ENCODE measurements at places on chromosomes 5 and 9. TPM values are rescaled to one million over a fixed set of nuclear protein-coding genes. Genes with fewer than 3 reads are reported as not detected.
A peak's percentile ranks its signal among the peaks of the same experiment; 100 is the strongest.

Gene OR1Q1
- not detected for polyA plus RNA-seq

Gene PRRX2
- 0.19 TPM for polyA plus RNA-seq

Gene PLK2
- polyA plus RNA-seq = 187 TPM

Gene ADAMTS2
- polyA plus RNA-seq = 0.02 TPM

Gene MLANA
- polyA plus RNA-seq = not detected

Gene PDLIM7
- polyA plus RNA-seq = 418 TPM

- no peak for DNase-seq
- peaks cover 6% of the 10 kb centered on the region for H3K36me3 ChIP-seq
- H3K27me3 ChIP-seq = no peaks in the 10 kb centered on the region
- no peaks in the 10 kb centered on the region for H3K4me1 ChIP-seq
- no peak overlapping the region for H3K27ac ChIP-seq
These were observed 37.5 kb downstream of the CTNNA1 start for GRCh38 chr5:138790684-138791083.

GRCh38 chr5:59035681-59036080 is 452.8 kb downstream of the RAB3C start:
- H3K4me1 ChIP-seq = peaks cover 29% of the 10 kb centered on the region
- no peaks in the 10 kb centered on the region for H3K36me3 ChIP-seq
- DNase-seq = no peak
- no peak overlapping the region for H3K27ac ChIP-seq
- no peaks in the 10 kb centered on the region for H3K27me3 ChIP-seq

GRCh38 chr9:133605856-133606707 is 3.1 kb downstream of the FAM163B start:
- H3K4me3 ChIP-seq = no peak overlapping the region
- H3K27me3 ChIP-seq = no peaks in the 10 kb centered on the region
- no peaks in the 10 kb centered on the region for H3K36me3 ChIP-seq

- H3K27me3 ChIP-seq = no peaks in the 10 kb centered on the region
- no peaks in the 10 kb centered on the region for H3K36me3 ChIP-seq
- no peak overlapping the region for H3K4me3 ChIP-seq
- peak; percentile 38 for DNase-seq
- no peaks in the 10 kb centered on the region for H3K4me1 ChIP-seq
- H3K27ac ChIP-seq = no peak overlapping the region
These were observed 132.6 kb downstream of the XRCC4 start for GRCh38 chr5:83209963-83210362.

DNA sequence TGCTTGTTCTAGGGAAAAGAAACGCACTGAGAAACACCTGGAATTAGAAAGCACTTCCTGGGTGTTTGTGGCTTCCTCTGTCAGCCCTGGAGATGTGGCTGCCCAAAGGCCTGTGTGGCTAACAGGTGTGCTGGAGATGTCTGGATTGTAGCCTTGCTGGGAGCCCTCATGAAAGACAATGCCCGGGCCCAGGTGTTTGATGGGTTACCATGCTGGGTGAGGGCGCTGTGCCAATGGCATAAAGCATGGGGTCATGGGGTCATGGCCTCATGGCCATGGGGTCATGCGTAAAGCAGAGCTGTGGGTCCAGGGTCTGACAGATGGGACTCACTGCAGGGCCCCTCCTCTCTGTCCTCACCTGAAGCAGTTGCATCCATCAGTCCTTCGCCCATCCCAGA is 21.6 kb downstream of the ANKRD33B start:
- no peak for DNase-seq
- no peaks in the 10 kb centered on the region for H3K27me3 ChIP-seq
- no peak overlapping the region for H3K27ac ChIP-seq
- H3K4me3 ChIP-seq = no peak overlapping the region
- H3K36me3 ChIP-seq = no peaks in the 10 kb centered on the region

- peaks cover 7% of the 10 kb centered on the region for H3K4me1 ChIP-seq
- H3K27ac ChIP-seq = no peak overlapping the region
- DNase-seq = no peak
- H3K36me3 ChIP-seq = no peaks in the 10 kb centered on the region
- H3K27me3 ChIP-seq = no peaks in the 10 kb centered on the region
These were observed 317.4 kb downstream of the MCTP1 start for GRCh38 chr5:94967525-94967924.

DNA sequence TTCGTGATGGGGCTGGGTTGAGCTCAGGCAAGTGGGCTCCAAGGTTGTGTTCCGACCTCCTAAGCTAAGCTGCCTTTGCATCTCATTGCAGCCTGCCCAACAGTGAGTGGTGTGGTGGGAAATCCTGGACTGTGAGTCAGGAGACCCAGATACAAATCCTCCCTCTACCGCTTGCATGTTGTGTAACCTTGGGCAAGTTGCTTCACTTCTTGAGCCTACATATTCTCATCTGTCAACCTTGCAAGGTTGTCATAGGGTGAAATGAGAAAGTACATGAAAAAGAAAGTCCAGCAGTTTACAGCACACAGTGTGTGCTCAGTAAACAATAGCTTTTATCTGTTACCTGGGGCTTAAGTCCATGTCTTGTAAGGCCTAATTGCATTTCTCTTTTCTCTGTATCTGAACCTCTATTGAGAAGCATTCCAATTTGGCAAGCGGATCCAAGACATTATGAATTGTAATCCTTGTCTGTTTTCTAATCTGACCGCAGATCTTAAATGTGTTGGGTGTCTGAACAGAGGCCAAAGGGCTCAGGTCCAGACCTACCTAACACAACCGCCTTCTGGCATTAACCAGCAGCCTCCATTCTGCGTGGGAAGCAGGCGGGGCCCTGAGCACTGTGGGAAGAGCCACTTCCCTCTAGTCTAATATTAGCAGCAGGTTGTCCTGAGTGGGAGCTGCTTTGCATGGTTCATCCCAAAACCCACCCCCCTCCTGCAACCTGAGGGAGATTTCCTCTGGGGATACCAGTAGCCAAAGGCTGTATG is 1.8 kb upstream of the GALNT12 start:
- H3K4me1 ChIP-seq = peaks cover 2% of the 10 kb centered on the region
- no peaks in the 10 kb centered on the region for H3K36me3 ChIP-seq
- H3K27me3 ChIP-seq = peaks cover 28% of the 10 kb centered on the region
- no peak for DNase-seq
- H3K27ac ChIP-seq = no peak overlapping the region
- no peak overlapping the region for H3K4me3 ChIP-seq

DNA sequence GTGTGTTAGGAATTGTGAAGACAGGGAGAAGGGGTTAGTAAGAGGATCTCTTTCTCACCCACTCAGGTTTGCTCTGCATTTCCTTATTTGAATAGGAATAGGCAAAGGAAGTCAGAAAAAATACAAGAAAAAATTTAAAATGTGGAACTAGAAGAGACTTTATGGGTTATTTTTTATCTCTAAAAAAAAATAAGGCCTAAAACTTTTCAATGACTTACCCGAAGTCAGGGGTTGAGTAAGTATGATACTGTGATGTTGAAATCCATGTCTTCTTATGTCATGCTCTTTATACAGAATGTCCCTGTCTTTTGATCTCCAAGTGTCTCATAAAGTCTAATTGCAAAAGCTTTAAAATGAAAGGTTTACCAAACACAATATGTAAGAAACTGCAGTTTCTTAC is 148.3 kb upstream of the PIK3R1 start:
- H3K4me1 ChIP-seq = no peaks in the 10 kb centered on the region
- H3K4me3 ChIP-seq = no peak overlapping the region
- no peak overlapping the region for H3K27ac ChIP-seq
- H3K27me3 ChIP-seq = no peaks in the 10 kb centered on the region

DNA sequence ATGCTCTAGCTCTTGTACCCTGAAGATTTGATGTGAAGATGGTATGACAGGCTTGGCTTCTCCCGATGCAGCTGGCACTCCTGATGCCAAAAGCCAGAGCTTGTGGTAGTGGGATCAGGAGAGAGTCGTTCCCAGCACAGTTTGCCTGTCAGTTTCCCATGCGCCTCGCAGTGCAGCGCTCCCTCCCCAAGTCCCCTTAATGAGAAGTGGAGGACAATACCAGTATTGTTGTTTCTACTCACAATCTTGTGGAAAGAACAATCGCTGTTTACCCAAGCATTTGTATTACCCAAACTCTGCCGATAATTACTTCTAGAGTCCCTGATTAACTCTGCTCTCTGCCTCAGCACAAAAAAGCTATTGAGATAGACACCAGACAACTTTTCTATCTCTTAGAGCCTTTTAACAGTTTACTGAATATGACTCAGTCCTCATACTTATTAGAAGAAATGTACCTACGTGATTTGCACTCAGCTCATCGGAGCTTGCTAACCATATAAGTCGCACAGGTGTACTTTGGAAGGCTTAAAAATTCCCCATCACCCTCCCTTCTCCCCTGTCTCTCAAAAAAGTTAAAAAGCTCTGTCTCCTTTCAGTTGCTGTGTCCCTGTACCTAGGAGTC is 283.2 kb upstream of the TMEM161B start:
- H3K4me3 ChIP-seq = no peak overlapping the region
- DNase-seq = no peak
- no peak overlapping the region for H3K27ac ChIP-seq
- no peaks in the 10 kb centered on the region for H3K4me1 ChIP-seq
- H3K36me3 ChIP-seq = no peaks in the 10 kb centered on the region
- H3K27me3 ChIP-seq = no peaks in the 10 kb centered on the region

DNA sequence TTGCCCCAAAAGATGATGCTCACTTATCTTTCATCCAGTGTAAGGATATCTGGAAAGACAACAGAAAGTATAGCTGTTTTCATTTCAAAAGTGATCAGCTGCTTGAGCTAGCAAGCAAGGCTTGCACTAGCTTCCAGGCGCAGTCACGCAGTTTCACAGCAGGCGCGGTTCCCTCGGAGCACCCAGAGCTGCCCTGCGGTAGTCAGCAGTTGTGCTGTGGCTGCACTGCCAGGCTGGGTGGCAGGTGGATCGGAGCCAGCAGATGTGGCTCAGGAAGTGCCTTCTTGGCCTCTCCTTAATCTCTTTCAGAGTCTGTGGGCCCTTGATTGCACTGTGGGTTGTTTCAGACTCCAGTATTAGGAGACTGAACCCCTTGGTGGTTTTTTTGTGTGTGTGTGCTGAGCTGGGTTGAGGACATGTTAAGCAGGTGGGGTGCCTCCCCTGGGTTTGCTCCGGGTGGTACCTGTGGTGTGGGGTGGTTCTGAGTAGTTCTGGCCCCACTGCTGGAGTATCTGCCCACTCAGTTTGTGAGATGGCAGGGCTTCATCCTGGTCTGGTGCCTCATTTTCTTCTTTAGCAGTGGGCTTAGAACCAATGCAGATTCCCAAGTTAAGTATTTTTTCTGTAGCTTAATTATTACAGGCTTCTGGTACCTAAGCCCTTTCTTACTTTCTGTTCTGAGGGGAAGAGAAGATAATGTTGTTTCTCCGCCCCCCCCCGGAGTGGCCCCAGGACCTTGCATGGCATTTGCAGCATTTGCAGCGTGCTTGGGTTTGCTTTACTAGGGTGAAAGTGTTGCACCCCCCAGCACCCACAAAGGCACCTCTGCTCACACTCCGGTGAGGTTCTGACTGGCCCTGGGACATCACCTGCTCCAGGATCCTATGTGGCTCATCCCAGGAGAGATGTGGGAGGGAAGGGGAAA is 16.4 kb downstream of the TENT4A start:
- no peak overlapping the region for H3K4me3 ChIP-seq
- DNase-seq = no peak
- no peak overlapping the region for H3K27ac ChIP-seq

- H3K4me1 ChIP-seq = peaks cover 18% of the 10 kb centered on the region
- no peaks in the 10 kb centered on the region for H3K27me3 ChIP-seq
- no peak for DNase-seq
- no peak overlapping the region for H3K4me3 ChIP-seq
- no peak overlapping the region for H3K27ac ChIP-seq
These were observed 934.7 kb downstream of the CDH12 start for GRCh38 chr5:21918451-21918850.

DNA sequence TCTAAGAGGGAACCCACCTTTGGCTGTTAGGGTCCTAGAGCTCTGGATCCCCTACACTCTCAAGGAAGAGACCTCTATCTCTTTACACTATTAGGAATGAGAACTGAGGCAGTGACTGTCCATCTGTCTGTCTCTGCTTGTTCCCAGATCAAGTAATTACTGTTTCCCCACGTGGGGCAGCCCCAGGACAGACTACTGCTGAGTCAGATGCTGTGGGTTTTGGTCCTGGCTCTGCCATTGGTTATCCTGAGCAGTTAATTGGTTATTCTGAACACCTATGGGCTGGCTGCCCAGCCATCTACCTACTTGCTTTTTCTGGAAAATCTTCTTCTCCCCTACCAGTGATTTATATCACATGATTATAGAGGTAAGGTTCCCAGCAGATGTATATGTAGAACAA is 33.3 kb downstream of the FBXO10 start:
- no peak for DNase-seq
- H3K36me3 ChIP-seq = peaks cover 16% of the 10 kb centered on the region
- H3K27ac ChIP-seq = no peak overlapping the region
- H3K4me3 ChIP-seq = no peak overlapping the region
- no peaks in the 10 kb centered on the region for H3K4me1 ChIP-seq

- H3K4me3 ChIP-seq = no peak overlapping the region
- no peaks in the 10 kb centered on the region for H3K36me3 ChIP-seq
- no peaks in the 10 kb centered on the region for H3K4me1 ChIP-seq
- peak; percentile 23 for DNase-seq
These were observed 205.4 kb downstream of the SPATA31A6 start for GRCh38 chr9:42388846-42389245.

GRCh38 chr5:159452480-159453167 is 122.3 kb upstream of the IL12B start:
- no peak for DNase-seq
- no peak overlapping the region for H3K4me3 ChIP-seq
- no peaks in the 10 kb centered on the region for H3K27me3 ChIP-seq
- H3K4me1 ChIP-seq = no peaks in the 10 kb centered on the region

- H3K4me1 ChIP-seq = peaks cover 16% of the 10 kb centered on the region
- no peaks in the 10 kb centered on the region for H3K36me3 ChIP-seq
- H3K4me3 ChIP-seq = no peak overlapping the region
These were observed 1.6 kb upstream of the PRDM6 start for GRCh38 chr5:123087173-123088030.

- no peaks in the 10 kb centered on the region for H3K4me1 ChIP-seq
- H3K4me3 ChIP-seq = no peak overlapping the region
- no peaks in the 10 kb centered on the region for H3K27me3 ChIP-seq
- no peaks in the 10 kb centered on the region for H3K36me3 ChIP-seq
- no peak overlapping the region for H3K27ac ChIP-seq
These were observed 231.4 kb upstream of the TRPM3 start for GRCh38 chr9:71352837-71353236.

DNA sequence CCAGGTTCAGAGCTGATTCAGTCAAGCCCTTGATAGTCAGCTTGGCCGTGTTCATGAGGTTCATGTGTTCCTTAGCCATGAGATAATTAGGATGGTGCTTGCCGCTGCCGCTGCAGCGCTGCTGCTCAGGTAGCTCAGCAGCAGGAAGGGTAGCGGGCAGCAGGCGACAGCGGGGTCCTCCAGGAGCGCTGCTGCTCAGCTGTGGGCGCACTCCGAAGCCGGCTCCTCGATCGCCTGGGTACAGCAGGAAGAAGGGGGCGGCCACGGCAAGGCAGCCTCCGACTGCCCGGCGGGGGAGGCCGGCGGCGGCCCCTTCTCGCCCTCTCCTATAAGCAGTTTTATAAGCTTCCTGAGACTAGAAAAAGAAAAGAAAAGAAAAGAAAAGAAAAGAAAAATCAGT is 1253.6 kb downstream of the EFNA5 start:
- DNase-seq = no peak
- H3K27ac ChIP-seq = no peak overlapping the region
- H3K4me1 ChIP-seq = no peaks in the 10 kb centered on the region
- H3K27me3 ChIP-seq = no peaks in the 10 kb centered on the region

- H3K4me3 ChIP-seq = no peak overlapping the region
- H3K27ac ChIP-seq = no peak overlapping the region
- H3K36me3 ChIP-seq = no peaks in the 10 kb centered on the region
- peaks cover 9% of the 10 kb centered on the region for H3K27me3 ChIP-seq
These were observed 1.5 kb upstream of the DNM1 start for GRCh38 chr9:128201441-128202369.

Data from endothelial cell of umbilical vein (primary cell).